ENCODE measurements at places on chromosomes 4 and X.

DNA sequence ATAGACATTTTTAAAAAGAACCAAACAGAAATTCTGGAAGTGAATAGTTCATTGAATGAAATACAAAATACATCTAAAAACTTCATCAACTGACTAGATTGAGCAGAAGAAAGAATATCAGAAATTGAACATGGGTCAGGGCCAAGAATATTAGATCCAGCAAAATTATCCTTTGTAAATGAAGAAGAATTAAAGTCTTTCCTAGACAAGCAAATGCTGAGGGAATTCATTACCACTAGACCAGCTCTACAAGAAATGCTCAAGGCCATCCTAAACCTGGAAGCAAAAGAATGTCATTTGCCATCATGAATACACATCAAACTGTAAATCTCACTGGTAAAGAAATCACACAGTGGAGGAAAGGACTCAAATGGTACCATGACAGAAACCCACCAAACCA lies 72.7 kb upstream of the RPL34 start:
- no peak for DNase-seq

GRCh38 chr4:182246401-182247205 lies 3.4 kb downstream of the TENM3 start:
- no peak for DNase-seq

DNA sequence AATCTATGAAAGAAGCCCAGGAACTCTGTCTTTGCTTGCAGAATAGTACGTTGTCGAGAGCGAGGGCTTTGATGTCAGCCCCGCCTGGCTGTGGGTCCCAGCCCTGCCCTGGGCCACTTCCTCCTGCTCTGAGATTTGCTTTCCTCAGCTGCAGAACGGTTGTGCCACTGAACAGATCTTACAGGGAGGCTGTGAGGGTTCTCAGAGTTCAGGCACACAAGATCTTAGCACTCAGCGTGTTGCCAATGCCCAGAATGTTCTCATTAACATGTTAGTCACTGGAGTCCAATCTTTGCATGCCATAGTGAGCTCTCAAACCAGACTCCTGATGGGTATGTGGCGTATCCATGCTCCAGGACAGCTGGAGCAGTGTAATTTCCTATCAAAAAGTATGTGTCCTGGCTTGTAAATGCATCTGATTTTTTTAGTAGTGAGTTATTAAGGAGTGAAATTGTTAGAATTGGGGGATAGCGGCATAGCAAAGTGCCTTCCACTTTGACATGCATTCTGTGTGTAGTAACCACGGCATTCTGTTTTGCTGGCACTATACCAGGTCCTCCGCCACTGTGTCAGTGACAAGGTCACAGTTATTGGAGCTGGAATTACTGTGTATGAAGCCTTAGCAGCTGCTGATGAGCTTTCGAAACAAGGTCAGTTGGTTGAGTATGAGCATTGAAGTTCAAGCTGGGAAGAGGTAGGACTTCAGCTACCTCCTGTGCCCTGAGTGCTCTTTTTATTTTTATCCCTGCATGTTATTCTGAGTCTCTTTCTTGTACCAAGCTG lies 31.6 kb downstream of the TKTL1 start:
- DNase-seq: no peak

DNA sequence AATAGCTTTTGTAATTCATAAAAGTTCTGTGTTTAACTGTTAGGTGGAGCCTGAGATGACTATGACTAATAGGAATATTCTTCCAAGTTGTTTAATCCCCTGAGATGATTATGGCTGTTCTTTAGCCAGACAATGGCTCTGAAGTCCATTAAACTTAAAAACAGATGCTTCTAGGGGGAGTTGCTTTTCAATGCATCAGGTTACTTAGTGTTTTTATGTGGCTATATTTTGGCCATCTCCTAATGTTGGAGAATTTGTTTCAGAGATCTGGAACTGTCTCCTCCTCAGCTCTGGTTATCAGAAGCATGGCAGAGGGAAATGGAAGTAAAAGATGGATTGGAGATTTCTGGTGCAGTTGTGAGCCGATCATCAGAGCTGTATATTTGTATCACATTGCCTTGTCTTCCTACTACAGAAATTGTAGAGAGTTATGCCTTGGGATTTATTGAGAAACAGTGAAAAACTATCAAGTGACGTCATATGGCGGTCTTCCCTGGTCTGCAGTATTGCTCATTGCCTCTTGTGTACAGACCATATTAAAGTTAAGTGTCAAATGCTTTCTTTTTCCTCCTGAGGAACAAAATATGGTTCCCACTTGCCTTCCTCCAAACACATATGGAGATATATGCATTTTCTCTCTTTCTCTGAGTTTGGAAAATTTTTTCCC lies 29.8 kb downstream of the SGMS2 start:
- no peak for DNase-seq

GRCh38 chr4:123830930-123831329 lies 434.3 kb downstream of the SPRY1 start:
- DNase-seq: no peak

- DNase-seq: no peak
These were observed 351.8 kb upstream of the GNPDA2 start for GRCh38 chr4:45078201-45078600.

DNA sequence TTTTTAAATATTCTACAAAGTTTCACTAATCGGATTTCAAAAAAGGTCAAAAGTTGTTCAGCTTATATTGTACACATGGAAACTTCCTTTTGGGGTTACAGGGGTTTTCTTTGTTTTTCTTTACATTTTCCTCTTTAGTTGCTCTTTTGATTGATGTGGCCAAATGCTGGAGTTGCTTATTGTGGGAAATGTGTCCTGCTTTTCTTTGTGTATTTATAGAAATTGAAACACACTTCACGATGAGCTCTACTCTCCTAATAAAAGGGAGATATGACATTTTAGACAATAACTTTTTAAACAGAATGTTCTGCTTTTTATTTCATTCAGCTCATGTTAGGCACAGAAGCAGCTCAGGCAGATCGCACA lies 50.7 kb upstream of the SPRY1 start:
- DNase-seq: no peak

DNA sequence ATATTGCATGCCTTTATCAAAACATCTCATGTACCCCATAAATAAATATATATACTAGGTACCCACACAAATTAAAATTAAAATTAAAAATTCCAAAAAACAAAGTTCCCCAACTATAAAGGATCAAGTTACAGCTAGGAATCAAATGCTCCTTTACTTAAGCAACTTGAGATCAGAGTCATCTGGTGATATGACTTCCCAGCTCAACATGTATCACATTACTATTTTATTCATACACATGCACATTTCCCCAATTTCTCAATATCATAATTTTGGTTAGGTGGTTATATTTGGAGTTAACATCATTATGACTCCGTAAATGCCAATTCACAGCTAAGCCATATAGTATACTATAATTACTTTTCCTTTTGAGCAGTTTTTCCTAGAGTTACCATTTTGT lies 60.9 kb downstream of the CLOCK start:
- no peak for DNase-seq

DNA sequence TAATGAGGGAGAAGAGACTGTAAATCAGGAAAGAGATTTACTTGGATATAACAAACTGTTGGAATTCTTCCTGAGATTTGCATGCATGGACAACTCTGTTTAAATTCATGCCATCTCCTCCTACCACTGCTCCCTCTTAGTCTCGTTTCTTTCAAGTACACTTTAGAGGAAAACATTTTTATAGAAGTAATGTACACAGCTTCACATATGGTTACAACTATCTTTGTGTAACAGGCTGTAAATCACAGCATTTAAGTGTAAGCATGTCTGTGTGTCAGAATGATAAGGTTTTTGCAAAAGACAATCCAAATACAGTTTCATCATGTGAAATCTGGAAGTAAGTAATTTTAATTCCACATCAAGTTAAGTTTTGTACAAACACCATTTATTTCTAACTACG lies 21.5 kb upstream of the ENPEP start:
- no peak for DNase-seq

- no peak for DNase-seq
These were observed 60.2 kb upstream of the HS3ST1 start for GRCh38 chr4:11488657-11489452.

GRCh38 chr4:154124539-154125255 lies 335.8 kb upstream of the SFRP2 start:
- no peak for DNase-seq

- no peak for DNase-seq
These were observed 48.7 kb downstream of the FGFRL1 start for GRCh38 chr4:1060121-1060520.

DNA sequence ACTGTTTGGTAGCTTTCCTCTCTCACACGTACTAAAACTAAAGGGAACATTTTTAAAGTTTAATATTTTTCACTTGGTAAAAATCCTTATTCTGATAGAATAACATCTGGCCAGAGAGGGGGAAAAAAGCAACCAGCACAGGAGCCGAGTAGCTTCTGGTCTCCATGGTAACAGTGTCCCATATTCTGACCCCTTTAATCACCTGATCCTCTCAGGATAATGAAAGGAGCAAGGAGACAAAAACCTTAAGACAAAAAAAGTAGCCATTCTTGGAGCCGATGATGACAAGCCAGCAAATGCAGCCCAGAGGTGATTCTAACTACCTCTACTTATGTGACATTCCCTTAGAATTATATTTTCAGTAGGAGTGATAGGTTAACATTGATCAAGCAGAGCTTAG lies 126.6 kb downstream of the SLC39A8 start:
- no peak for DNase-seq

DNA sequence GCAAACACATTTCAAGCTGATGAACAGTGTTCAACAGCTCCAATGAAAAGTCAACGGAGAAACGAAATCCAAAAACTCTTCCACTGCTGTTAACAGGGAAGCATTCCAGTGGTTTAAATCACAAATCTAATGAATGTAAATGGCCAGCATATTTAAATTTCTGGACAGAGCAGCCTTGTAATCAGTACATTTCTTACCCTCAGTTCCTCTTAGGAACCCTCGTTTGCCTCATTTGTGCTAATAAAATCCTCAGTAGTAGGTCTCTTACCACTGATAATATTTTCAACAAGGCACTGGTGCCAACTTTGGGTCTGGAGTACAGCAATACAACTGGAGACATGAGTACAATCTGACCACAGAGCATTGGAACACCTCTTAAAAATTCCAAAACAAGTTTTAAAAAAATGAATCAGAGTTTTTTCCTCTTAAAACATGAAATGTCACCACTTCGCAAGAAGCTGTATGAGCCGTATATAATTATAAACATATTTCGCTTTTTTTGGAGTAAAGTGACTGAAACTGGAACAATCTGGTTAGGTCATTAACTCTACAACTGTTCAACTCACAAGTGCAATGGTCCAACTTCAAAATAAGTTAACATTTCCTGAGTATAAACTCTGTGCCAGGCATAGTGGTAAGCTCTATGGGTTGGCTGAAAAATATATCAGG lies 211.2 kb downstream of the CPEB2 start:
- no peak for DNase-seq

GRCh38 chrX:134649770-134650169 lies 8.5 kb downstream of the PLAC1 start:
- DNase-seq: no peak

Data from globus pallidus (tissue), 1 donor.